Urinary bladder (tissue), 4 donors: ENCODE measurements at places on chromosomes 13 and 19.

DNA sequence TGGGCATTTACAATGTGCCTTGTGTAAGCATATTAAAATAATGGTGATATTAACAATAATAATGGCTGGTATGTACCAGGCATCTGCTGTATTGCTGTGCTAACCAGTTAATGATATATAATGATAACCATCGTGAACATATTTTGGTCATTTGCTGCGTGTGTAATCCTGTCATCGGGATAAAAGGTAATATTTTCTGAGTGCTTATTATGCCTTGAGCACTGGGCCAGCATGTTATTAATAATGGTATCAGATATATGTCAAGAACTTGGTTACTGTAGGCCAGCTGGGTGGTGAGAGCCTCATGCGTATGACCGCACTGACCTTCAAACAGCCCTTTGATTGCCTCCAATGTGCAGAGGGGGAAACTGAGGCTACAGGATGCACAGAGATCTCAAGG lies 22.2 kb upstream of the FXYD3 start:
- DNase-seq, result no peak

- DNase-seq, result no peak
Observed at GRCh38 chr13:24624801-24625231, 55.4 kb upstream of the ATP12A start.

DNA sequence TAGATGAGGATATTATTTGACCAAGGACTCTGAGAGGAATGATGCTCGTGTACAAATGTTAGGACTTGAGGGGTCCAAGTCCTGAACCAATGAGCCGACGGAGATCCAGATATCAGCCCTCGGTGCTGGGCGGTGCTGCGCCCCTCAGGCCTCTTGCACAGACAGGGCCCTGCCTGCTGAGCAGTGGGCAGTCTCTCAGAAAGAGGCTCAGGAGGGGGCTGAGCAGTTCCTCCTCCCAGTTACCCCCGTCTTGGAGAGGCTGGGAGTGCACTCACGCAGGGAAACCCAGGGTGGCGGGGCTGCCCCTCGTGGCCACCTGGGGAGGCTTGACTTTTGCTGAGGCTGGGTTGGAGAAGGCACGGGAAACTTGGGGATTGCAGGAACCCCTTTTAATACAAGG lies 18.4 kb downstream of the TEX29 start:
- DNase-seq, result no peak

- DNase-seq, result no peak
Observed at GRCh38 chr19:2883686-2884439, 16.7 kb downstream of the ZNF556 start.
